ENCODE measurements at places on chromosomes 5 and 9.

GRCh38 chr5:138369261-138369660 lies 16.8 kb downstream of the KDM3B start:
- no peak for DNase-seq

- DNase-seq, result no peak
These were observed 67.8 kb upstream of the KLF4 start for GRCh38 chr9:107557236-107557990.

- DNase-seq, result no peak
These were observed 157.0 kb upstream of the RASA1 start for GRCh38 chr5:87110721-87111120.

DNA sequence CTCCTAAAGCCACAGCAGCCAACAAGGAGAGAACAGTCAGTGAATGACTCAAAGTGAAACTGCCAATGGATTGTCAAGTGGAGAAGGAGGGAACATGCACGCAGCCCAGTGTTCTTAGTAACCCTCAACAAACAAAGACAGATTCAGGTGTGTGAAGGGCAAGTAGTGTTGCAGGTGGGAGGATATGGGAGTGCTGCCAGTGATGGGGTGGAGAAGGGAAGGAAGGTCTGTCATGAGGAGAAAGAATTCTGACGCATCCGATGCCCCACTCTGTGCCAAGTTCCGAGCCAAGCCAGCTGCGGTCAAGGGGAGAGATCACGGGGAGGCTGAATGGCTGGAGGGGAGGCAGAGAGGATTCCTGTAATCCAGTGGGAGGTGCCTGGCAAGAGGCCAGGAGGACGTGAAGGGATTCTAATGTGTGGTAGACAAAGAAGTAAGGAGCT lies 56.5 kb downstream of the CAST start:
- DNase-seq, result no peak

DNA sequence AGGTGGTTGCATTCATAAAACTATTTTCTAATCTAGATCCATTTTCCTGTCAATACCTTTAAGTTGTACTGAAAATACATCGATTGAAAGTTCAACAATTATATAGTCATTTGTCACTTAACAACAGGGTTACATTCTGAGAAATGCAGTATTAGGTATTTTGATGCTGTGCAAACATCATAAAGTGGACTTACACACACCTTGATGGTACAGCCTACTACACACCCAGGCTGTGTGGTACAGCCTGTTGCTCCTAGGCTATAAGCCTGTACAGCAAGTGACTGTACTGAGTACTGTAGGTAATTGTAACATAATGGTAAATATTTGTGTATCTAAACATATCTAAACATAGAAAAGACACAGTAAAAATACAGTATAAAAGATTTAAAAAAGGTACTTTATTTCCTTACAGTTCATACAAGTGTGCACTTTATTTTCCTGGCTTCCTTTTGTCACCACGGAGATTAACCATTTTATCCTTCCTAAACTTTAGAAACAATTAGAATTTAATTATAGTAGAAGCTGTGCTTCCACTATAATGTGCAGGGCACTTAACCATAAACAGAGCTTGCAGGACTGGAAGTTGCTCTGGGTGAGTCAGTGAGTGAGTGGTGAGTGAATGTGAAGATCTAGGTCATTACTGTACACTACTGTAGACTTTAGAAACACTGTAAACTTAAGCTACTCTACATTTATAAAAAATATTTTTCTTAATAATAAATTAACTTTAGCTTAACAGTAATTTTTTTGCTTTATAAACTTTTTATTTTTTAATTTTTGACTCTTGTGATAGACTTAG lies 42.9 kb upstream of the MEF2C start:
- no peak for DNase-seq

DNA sequence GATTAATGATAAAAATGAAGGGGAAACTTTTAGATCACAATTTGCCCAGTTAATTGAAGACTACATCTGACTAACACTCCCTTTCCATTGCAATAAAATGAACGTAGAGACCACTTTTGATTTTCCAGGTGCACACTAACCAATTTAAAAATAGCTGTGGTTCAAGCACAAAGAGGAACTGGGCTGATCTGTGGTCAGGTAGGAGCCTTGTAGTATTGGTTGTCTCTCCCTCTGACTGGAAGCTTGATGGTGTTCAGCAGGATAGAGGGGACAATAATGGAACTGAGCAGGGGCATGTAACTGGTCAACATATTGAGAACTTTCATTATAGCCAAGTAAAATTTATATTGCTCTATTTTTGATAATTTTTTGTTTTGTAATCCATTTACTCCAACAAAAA lies 886.8 kb upstream of the SEMA6A start:
- DNase-seq, result no peak

DNA sequence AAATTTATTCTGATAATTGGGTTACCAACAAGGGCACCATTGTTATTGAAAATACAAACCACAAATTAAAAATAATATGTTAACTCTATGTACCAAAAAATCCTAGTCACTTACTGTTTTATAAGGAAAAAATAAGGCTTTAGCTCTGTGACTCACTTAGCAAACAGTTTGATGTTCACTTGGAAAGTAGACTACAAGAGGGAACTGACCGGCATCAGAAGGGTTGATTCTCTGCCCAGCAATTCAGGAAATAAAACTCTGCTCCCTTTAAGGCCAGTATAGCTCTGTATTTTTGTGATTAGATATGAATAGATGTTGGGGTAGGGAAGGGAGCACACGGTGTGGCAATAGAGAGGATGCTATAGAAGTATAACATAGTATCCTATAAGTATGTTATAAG lies 671.3 kb downstream of the LRRC70 start:
- no peak for DNase-seq

DNA sequence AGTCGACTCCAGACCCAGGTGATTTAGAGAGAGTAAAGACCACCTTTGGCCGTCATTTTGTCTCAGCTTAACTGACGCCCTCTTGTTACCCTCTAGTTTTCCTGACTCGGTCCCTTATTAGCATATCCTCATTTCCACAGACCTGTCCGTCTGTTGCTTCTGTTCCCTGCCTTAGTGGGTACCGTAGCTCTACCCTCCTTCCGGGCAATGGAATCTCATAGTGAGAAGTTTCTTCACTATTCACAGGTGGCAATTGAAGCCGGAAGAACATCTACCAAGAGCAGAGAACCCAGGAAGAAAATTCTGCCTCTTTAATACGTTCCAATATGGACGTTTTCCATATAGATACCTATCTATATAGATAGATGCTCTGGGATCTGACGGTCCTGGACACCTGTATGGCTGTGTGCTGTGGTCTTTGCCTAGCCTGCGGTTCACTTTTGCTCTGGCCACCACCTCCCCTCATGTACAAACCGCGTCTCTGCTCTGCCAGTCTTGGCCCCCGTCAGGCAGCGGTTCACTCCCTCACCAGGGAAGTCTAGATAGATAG lies 652 bp upstream of the TMEM161B start:
- DNase-seq, result no peak

GRCh38 chr9:137307255-137308056 lies 5.4 kb upstream of the NRARP start:
- no peak for DNase-seq

DNA sequence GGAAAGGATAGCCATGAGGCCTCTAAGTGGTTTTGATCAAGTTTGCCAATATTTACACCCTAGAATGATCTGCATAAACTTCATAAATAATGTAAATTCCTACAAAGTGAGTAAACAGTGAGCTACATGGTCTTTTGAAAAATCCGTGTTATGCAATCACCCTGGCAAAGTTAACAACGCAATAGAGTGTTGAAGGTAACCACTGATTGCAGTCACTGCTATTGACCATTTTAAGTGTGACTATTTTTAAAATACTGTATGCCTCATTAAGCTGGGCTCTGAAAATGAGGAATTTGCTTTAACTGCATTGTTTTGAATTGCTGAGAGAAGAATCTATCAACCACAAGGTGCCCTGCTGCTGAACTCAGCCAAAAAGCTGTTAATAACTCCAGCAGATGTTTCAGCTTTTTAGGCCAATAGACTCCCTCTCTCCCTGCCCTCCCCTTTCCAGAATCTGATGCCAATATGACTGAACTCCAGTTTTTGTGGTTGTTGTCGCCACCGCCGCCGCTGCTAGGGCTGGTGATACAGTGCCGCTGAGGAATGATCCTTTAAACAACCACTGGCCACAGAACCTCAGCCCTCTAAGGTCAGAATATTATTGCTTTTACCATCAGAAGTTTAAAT lies 35.3 kb upstream of the SMARCA2 start:
- DNase-seq, result peak; percentile 96

DNA sequence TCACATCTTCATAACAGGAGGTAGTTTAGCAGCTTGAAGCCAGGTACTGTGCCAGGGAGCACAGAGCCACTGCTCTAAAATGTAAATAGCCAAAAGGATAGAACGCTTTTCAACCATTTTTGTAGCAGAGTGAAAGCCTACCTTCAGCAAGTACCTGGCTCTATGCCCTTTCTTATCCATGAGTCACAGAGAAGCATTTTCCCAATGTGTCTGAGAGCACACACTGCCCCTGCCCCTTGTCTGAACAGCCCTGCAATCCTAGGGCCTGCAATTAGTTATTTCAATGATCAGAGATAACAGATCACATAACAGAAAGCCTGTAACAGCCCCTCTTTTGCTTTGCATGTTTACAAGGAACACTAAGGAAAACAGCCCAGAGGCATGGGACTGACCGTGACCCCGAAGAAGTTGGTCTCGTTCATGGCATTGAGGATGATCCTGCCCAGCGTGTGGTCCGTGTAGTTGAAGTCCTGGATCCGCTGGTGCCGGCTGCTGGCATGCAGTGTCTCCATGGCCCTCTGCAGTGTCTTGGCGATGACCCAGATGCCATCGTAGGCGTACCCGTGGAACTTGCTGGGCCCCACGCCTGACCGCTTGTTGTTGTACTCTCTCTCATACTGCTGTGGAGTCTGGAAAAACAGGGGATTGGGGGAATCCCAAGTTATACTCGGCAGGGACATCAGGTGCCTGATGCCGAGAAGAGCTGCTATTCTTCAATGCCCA lies 198.3 kb upstream of the TBC1D2 start:
- no peak for DNase-seq

GRCh38 chr9:95772320-95773052 lies 103.0 kb upstream of the ERCC6L2 start:
- DNase-seq, result no peak

GRCh38 chr5:66814146-66814991 lies 218.2 kb downstream of the MAST4 start:
- peak; percentile 34 for DNase-seq

DNA sequence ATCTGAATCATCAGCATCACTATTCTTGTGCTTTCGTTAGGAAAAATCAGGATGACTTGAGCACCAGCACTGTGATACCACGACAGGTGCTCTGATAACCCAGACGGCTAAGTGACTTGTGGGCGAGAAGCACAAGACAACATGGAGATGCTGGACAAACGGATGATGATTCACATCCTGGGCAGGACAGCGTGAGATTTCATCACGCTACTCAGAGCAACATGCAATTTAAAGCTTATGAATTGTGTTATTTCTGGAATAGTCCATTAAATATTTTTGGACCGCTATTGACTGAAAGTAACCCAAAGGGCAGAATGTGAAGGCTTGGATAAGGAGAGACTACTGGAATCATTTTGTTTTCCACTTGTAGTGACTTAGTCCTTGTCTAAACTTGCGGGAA lies 114.8 kb upstream of the DAPK1 start:
- DNase-seq, result no peak

- no peak for DNase-seq
These were observed 1.4 kb upstream of the FOXI1 start for GRCh38 chr5:170104299-170104698.

- DNase-seq, result no peak
These were observed 19.9 kb upstream of the SLC6A3 start for GRCh38 chr5:1465117-1465516.

GRCh38 chr5:75052192-75053053 lies at the start of gene GCNT4:
Gene GCNT4 (minus strand): TSS chr5:75052558. CDS start chr5:75030037, 22,521 bp downstream.
- no peak for DNase-seq

DNA sequence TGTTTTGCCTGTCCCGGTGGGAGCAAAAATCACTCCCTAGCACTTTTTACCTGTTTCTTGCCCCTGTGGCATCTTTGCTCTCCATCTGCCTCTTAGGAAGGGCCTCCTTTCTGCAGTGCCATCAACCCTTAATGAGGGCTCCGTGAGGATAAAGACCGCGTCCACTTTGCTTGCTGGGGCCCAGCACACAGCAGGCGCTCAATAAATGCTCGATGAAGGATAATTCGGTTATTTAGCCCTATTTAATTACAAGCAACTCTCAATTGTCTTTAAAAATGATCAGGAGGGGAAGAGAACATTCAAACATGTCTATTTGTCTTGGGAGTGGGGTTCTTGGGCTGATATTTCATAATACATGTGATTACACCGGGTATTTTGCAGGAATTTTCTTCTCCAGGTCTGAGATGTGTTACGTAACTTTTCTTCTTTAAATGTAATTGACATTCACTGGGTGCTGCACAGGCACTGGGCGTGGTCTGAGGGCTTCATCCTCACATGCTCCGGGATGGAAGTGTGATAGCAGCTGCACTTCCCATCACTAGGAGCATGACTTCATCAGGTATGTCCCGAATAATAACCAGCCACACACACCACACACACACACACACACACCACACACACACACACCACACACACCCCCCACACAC lies 19.8 kb upstream of the NTNG2 start:
- no peak for DNase-seq

DNA sequence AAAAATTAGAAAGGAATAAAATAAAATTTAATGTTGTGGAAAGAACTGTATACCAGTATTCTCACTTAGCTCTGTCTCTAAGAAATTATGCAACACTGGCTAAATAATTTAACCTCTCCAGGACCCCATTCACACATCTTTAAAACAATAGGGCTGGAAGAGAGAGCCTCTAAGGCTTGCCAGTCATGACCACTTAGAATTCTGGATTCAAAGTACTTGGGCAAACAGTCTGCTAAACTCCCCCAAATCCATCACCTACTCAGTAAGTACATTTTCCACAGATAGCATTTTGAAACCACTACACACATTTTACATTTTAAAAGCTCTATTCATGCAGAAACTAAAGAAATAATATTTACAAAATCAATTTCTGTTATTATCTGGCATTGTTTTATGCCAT lies 291.7 kb downstream of the TMEM167A start:
- DNase-seq, result no peak

GRCh38 chr9:133224762-133225161 lies 15.7 kb upstream of the OBP2B start:
- no peak for DNase-seq

DNA sequence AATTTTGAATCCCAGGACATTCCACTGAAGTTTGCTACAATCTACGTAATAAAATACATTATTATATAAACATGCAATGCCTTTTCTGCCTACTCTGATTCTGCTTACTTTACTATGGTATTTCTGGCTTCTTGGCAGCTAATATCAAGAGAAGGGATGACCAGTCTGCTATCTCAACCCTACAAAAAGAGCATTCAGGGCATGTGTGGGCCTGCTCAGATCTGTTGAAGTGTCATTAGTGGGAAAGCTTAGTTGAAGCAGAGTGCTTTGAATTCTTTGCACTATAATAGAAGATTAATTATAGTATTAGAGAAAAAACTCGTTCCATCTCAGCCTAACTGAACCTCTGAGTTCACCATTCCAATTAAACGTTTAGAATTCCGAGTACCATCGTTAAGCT lies 339.5 kb upstream of the ISL1 start:
- DNase-seq, result no peak
